ENCODE measurements at places on chromosomes 5 and 9.

- DNase-seq: no peak
These were observed 178.4 kb upstream of the MVB12B start for GRCh38 chr9:126147936-126148870.

DNA sequence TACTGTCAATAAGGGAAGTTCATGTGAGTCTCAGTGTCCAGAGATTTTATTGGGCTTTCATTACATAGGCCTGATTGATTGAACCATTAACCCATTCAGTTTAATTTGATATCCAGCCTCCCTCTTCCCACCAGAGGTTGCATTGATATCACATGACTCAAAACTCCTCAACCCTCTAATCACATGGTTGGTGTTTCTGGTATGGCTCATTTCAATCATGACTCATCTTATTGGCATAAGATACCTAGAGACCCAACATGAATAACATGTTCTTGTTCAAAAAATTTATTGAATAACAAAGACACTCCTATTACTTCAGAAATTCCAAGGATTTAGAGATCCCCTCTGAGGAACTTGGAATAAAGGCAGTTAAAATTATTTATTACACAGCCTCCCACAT is 982.2 kb downstream of the TLE1 start:
- DNase-seq: no peak

GRCh38 chr5:93279296-93279963 is 301.6 kb downstream of the NR2F1-AS1 start:
- no peak for DNase-seq

DNA sequence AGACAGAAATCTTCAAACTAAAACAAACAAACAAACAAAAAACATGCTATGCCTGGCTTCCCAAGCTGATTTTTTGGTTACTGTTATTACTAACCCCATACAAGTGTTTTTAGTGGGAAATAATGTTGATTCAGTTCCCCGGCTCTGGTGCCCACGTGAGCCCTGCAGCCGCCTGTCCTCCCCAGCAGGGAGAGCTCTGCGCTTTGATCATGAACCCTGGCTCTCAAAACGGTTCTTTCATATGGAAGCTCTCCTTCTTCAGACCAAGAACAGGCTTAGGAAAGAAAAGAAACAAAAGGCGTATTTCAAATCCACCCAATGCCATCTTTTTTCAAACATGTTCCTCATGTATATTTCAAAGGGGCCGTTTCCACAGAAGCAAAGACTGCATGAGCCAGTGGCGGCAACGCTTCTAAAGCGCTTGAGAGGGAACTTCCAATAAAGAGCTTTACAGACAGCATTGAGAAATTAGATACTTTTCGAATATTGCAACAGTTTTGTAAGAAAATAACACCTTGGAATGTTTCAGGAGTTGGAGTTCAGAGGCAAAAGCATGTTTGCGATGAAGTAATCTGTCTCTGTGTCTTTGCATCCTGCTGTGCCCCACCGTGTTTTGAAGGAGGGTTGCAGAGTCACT is 74.8 kb downstream of the ICE1 start:
- DNase-seq: peak; percentile 88

DNA sequence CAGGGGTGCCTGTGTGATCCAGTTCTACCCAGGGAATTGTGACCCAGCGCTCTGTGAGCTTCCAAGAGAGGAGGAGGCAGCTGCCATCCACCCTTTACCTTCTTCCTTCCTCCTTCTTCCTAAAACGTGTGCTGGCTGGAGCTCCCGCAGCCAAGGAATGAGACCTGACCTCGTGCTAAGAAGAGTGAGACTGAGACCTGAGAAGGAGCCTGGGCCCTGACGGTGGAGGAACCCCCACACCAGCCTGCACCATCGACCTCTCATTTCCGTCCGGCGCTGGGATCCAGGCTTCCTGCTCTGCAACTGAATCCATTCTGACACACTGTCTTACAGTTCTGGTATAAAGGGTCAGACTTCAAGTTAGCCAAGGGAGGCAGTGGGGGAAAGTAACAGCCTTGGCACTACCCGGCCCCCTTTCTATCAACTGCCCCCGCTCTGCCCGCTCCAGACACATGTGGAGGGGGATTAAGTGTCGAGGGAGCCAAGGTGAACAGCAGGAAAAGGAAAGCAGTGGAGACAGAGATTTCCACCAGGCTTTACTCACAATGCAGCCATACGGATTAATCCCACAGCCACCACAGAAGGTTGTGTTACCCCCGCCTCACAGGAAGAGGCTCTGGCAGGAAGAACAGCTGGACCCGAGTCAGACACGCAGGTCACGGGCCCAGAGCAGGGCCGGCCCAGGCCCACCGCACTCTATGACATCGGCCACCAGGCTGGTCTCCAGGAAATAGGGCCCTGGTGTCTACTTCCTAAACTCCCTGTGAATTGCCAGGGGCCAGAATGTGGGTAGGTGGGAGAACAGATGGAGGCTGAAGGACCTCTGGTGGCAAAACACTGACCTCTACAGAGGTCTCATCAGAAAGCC is 15.8 kb downstream of the MGAT1 start:
- DNase-seq: no peak

DNA sequence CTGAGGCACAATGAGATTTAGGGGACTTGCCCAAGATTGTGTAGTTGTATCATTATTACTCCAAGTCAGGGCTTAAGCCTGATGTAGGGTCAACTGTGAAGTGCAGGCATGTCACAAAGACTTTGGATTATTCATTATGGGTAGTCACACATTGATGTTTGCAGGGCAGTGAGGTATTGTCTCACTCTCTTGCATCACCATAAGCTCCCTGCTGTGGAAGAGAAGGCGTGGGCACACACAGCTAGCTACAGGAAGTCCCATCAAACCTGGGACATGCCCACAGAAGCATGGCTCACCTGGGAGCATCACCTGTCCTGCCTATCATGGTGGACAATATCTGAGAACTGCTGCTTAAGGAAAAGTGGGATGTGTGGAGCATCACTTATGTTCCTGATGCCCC is 42.1 kb downstream of the TMOD1 start:
- DNase-seq: no peak

DNA sequence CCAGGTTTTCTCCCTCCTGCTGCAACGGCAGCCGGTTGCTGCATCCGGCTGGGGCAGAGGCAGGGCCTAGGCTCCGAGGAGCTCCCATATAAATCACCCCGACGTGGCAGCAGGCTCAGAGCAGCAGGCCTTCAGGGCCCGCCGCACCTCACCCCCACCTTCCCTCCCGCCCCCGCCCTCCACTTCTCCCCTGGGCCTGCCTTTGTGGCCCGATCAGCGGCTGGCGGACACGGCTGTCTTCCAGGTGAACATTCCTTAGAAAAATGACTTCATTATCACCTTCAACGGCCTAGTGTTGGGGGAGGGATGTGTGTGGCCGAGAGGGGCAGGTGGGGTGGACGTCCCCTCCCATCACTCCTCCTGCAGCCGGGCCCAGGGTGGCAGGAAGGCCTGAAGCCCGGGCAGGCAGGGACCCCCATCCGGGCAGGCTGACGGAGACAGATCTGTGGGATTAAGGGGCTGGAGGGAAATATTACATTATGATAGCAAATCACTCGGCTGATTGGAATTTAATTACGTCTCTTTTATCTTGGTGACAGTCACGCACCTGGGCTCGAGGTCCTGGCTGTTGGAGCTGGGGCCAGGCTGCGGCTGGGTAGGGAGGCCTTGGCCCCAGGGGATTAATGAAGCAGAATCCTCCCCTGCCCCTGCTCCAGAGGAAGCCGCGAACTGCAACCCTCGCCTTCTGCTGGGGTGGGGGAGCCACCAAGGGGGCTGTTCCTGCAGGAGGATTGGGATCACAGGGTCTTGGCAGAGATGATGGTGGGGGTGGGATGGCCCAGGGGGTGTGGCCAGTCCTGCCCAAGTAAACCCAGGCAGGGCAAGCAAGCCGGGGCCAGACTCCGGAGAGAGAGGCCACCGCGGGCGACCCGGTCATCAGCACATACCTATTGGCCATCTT is 38.4 kb upstream of the RXRA start:
- DNase-seq: no peak

GRCh38 chr9:3768286-3768685 is 242.5 kb upstream of the RFX3 start:
- no peak for DNase-seq

GRCh38 chr5:117054911-117055310 is 480.3 kb upstream of the SEMA6A start:
- no peak for DNase-seq

- DNase-seq: no peak
These were observed 25.2 kb upstream of the ASPN start for GRCh38 chr9:92507496-92507895.

DNA sequence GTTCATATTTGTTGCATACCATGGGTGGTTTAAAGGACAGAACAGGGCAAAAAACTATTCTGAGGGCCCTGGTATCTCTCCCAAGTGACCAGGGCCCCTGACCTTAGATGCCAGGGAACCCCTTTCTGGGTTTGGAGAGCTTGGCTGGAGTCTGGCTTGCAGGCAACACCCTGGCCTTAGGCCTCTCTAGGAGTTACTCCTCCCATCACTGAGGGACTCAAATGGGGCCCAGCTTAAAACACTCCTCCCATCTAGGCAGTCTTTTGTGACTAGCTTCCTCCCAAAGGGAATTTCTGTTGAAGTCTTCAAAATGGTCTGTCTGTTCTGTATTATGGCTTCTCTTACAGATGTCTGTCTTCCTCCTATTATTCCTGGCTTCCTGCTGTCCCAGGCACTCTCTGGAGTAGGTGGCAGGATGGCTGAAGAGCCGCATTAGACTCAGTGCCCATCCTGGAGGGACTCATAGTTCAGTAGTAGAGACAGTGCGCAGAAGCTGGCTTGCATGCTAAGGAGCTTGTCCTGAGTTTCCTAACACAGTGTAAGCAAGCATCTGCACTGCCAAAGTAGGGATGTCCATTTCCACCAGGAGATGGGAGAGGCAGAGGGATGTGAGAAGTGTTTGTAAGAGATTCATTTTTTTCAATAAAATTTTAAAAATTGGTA is 10.0 kb downstream of the COL15A1 start:
- no peak for DNase-seq

- DNase-seq: no peak
These were observed 11.9 kb upstream of the MELK start for GRCh38 chr9:36560771-36561170.

GRCh38 chr9:128409978-128410377 is 10.7 kb upstream of the CERCAM start:
- DNase-seq: peak; percentile 73

GRCh38 chr5:169648725-169649310 is 11.7 kb downstream of the DOCK2 start:
- DNase-seq: no peak

DNA sequence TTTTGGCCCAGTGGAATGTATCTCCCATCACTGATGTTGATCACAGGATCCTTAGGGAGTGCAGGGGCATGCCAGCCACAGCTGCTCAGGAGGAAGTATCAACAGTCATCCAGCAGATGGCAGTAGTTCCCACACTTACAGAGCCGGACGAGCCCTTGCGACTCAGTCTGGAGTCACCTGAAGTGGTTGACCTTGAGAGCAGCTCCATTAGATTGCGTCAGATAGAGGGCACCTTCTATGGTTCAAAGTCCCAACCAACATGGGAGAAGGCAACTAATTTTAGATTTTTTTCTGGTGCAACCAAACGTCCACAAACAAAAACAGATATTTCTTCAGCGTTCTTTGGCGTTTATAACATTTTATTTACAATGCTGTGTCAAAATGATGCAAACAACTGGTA is 124.5 kb downstream of the EGFLAM start:
- peak; percentile 84 for DNase-seq

- no peak for DNase-seq
These were observed 29.2 kb downstream of the RUSC2 start for GRCh38 chr9:35518981-35519679.

GRCh38 chr5:67813877-67814539 is 401.5 kb upstream of the PIK3R1 start:
- no peak for DNase-seq

GRCh38 chr9:10050016-10050415 is 562.8 kb downstream of the PTPRD start:
- no peak for DNase-seq

DNA sequence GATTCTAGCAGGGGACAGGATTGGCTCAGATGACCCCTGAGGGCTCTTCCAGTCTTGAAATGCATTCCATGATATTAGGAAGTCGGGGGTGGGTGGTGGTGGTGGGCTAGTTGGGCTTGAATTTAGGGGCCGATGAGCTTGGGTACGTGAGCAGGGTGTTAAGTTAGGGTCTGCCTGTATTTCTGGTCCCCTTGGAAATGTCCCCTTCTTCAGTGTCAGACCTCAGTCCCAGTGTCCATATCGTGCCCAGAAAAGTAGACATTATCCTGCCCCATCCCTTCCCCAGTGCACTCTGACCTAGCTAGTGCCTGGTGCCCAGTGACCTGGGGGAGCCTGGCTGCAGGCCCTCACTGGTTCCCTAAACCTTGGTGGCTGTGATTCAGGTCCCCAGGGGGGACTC is 2.9 kb upstream of the MYOZ3 start:
- DNase-seq: peak; percentile 1

DNA sequence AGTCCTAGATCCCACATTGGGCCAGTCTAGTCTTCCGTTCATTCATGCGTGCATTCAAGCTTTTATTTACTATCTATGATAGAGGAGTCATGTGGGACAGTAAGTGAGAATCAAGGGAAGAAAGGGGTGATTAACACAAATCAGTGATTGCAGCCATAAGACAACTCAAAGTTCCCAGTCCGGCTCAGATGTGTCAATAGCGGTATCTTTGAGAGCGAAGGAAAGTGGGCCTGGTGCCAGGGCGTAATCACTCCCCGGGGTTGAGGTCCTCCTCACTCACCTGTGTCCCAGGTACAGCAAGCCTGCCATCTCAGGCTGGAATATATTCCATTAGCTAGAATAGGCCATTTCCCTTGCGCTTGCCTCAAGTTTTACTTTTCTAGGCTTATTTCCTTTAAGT is 196.3 kb downstream of the ATP10B start:
- no peak for DNase-seq

DNA sequence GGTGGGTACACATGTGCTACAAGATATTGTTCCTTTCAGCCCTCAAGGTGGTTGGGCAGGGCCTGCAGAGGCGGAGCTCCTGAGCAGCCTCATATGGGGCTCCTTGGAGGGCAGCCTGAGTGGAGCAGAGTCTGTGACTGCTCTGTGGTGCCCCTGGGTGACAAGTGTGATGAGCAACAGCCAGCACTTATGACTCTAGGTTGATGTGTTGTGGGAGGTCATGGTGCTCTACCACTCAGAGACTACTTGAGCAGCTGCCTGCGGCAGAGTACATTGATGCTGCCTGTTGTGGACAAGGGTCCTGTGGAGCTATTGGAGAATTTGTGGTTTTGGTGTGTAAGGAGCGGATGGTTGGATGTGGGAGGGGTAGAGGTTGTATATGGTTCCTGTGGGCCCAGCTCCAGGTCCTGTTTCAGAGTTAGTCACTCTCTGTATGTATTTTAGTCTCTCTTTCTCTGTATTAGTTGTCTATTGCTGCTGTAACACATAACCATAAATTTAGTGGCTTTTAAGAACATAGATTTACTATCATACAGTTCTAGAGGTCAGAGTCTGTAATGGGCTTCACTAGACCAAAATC is 141.3 kb downstream of the SREK1 start:
- no peak for DNase-seq

Measured in Ammon's horn (tissue), 1 donor.